SK-N-DZ (cell line): ENCODE measurements at places on chromosomes 6 and 20.

DNA sequence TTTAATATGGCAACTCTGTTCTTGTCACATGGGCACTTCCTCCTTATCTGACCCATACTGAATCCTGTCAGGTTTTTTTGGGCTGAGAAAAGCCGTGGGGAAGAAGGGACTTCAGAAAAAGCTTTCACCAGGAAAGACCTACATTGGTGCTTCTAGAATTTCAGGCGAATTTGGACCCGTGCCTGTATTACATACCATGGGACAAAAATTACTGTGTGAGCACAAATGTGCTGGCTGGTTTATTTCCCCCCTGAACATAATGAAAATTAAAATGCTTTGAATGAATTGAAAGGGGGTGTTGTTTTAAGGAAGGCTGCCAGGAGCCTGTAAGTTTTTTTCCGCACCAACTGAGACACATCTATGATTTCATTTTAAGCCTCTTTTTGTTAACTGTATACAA, 29.6 kb downstream of the CAP2 start:
- no peak for DNase-seq

- no peak for DNase-seq
These were observed 70.2 kb upstream of the ADGRF1 start for GRCh38 chr6:47112317-47112716.

GRCh38 chr6:43768506-43768860, 1.5 kb upstream of the VEGFA start:
- DNase-seq, result no peak

DNA sequence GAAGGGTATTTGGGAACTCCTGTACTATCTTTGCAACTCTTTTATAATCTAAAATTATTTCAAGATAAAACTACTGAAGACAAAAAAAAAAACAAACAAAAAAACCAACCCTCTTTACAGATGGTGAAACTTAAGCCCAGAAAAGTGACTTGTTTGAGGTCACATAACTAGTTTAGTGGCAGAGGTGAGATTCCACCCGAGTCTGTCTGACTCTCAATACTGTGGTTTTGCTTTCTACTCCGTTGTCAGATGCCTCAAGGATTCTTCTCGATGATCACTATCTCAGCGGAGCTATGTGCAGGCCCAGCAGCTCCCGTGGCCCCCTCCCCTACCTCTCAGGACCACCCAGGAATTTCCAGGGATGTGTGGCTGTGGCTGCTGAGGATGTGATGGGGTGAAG, 36.1 kb upstream of the KCNB1 start:
- DNase-seq, result no peak
